ENCODE measurements at places on chromosomes 3 and 15.

- DNase-seq = no peak
Observed at GRCh38 chr3:125440559-125440955, 65.4 kb upstream of the ZNF148 start.

DNA sequence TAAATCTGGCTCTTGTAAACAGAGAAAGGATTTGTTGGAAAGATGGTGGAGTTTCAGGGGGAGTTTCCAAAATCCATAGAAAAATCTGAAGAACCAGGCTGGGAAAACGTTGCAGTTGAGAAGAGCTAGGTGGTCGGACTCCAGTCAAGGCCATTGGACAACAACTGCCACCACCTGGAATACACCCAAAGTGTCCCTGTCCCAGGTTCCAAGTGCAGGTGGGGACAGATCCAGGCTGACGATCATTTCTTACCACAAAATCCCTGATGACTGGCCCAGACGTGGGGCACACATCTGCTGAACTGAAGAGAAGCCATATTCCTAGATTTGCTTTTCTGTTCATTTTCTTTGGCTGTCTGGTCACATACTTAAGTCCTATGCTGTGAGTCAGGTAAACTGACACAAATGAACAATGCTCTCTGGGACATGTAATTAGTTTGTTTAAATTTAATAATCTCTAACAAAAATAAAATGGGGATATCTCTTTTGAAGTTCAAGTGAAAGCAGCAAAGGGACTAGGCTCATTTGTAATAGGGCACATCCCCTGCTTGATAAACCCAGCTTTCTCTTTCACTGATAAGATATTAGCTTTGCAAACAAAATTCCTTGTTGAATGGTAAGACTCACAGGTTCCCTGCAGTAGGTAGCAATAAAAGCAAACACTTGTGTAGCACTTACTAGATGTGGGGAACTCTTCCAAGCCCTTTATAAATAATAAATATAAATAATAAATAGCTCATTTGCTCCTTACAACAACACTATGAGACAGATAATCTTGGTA, 88.5 kb downstream of the MYLK start:
- no peak for DNase-seq

DNA sequence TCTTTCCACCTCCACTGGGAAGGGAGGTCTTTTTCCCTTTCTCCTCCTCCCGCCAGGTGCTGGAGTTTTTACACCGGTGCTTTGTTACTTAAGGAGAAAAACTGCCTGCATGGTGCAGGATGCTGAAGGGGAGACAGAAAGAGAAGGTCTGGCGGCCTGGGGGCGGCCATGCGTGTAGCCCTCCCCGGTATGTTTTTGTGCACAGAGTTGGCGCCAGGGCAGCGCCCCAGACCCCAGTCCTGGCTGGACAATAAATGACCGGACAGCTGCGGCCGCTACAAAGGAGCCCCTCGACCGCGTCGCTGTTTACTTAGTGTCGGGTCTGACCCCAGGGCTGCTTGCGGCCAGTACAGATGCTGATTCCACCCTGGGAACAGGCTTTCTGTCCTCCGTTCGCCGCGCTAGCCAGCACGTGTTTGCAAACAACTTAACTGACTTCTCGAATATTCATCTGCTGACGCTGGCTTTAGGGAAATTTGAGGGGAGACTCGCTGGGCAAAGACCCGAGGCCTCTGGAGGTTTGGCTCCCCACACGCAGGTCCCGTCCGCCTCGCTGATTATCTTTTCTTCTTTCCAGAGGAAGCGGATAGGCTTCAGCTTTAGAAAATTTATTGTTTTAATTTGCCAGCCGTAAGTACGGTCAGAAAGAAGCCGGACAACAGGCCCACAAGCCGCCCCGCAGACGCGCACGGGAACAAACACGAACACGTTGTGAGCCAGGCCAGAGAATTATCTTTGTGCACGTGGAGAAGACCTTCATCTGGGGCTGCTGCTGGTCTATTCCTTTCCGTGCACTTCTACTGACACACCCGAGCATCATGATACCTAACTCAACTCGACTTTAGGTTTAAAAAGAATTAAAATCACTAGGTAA, 46.9 kb downstream of the ZIC4 start:
- no peak for DNase-seq

GRCh38 chr3:105504440-105504951, 137.8 kb downstream of the ALCAM start:
- DNase-seq = no peak

GRCh38 chr15:74375303-74375693, 7.9 kb upstream of the CYP11A1 start:
- DNase-seq = peak; percentile 80

DNA sequence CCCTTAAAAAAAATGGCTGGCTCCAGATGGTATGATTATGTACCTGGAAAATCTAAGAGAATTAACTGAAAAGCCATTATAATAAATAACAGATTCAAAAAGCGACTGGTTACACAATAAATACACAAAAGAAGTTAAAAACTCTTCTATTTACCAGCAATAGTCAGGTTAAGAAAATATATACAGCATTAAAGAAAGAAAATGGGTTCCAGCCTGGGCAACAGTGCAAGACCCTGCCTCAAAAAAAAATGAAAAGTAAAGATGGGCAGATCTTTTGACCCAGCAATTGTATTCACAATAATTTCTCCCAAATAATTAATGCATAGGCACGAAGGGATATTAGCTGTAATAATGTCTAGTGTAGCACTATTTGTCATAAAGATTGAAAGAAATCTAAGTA, 8.7 kb downstream of the TBC1D5 start:
- no peak for DNase-seq

DNA sequence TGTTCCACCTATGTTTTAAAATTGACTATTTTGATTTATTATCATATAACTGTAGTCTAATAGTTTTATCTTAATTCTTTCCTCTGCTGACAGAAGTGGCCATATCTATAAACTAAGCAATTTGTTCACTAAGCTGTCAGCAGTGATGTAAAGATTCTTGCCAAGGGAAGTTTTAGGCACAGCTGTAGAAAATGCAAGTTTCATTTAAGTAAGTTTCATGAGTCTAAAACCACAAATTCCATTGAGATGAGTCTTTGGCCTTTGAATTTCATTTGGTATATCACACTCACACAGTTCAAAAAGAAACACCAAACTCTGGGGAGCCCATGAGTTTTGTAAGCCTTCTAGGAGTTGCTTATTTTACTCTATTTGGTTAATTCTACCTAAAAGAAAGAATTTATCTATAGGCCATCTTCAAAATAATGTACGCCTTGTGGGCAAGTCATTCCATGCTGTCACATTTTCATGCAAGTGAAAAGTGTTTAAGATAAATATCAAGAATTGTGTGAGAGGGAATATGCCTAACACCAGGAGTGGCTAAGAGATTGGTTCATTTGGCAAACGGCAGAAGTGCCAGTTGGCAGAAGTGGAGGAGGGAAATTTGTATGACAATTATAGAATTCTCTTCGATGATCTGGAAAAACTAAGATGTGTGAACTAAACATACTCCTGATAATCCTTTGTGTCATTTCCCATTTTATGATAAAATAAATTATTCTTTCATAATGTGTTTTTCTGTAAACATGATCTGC, 292.9 kb downstream of the ZIC4 start:
- DNase-seq = no peak

DNA sequence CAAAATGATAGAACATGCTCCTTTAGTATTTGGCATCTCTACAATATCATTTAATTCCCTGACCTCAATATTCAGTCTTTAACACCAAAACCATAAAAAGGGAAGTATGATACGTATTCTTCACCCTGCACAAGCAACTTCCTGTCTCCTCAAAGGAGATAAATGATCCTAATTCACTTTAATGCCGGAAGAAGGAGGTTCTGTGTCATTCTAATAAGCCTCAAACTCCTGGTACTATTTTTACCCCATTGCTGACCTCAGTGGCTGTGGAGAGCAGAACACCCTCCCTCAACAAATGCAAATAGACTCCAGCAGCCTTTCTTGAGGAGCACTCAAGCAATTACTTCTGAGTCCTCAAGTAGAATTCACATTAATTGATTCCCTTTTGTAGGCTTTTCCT, 173.3 kb downstream of the TMEM108 start:
- no peak for DNase-seq

- DNase-seq = no peak
Observed at GRCh38 chr3:32577581-32578556, 7.2 kb upstream of the DYNC1LI1 start.

- DNase-seq = no peak
Observed at GRCh38 chr15:49697121-49697520, 76.3 kb downstream of the DTWD1 start.

DNA sequence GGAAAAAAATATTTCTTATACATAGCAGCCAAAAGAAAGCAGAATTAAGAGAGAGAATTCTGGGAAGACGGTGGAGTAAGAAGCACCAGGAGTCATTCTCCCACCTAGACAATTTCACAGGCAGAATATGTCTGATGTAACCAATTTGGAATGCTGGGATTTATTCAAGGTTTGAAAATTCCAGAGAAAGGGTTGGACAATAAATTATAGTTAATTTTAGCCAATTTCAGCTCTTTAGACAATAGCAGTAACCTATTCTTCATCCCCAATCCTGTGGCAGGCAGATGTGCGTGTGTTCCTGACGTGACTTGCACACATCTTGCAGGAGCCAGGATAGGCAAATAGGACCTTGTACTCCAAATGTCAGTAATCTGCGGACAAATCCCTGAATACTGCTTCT, 541.0 kb upstream of the NAALADL2 start:
- DNase-seq = no peak

DNA sequence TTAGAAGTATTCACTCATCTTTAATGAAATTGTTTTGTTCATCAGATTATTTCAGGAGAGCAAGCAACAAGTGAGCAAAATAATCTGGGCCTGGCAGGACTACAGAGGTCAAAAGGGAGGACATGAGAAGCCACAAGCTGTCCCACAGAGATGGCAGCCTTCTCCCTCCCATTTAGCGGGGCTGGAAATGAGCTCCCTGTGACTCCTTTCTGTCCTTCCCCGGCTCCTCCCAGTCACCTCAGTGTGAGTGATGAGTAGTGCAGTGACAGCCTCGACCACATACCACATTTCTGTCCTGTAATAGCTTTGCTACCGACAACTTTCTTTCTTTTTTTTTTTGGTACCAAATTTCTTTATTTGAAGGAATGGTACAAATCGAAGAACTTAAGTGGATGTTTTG, 38.0 kb downstream of the RAB7A start:
- DNase-seq = peak; percentile 15

DNA sequence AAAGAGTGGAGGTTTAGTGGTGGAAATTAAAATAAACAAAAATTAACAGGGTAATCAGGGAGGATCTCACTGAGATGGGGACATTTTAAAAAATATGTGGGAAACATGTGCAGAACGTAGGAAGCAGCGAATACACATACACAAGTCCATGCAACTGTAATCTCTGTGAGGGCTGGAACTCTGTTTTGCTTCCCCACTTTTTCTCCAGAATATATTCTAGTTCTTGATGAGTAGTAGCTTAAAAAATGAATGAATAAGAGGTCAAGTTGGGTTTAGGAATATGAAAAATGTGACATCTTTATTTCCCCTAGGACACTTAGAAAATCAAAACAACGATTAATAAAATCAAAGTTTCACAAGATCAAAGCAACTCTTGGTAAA, 312.2 kb upstream of the ZNF717 start:
- no peak for DNase-seq

DNA sequence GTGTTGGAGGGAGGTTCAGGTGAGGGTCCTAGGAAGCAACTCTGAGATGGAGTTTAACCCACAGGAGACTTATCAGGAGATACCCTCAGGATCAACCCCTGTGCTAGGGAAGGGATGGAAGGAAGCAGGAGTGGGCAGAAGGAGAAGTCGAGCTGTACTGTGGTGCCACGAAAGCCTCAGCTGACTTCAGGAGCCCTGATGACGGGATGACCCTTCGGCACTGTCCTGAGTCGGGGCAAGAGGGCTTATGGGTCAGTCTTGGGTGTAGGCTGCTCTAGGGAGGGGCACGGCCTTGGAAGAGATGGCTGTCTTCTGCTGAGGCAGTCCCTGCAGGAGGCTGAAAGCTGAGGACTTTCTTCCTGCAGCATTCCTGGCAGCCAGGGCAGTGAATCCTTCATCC, 7.7 kb downstream of the CLEC3B start:
- DNase-seq = no peak

GRCh38 chr3:19559724-19560442, 374.1 kb downstream of the EFHB start:
- no peak for DNase-seq

- DNase-seq = no peak
Observed at GRCh38 chr3:14188041-14188754, 9.6 kb downstream of the LSM3 start.

DNA sequence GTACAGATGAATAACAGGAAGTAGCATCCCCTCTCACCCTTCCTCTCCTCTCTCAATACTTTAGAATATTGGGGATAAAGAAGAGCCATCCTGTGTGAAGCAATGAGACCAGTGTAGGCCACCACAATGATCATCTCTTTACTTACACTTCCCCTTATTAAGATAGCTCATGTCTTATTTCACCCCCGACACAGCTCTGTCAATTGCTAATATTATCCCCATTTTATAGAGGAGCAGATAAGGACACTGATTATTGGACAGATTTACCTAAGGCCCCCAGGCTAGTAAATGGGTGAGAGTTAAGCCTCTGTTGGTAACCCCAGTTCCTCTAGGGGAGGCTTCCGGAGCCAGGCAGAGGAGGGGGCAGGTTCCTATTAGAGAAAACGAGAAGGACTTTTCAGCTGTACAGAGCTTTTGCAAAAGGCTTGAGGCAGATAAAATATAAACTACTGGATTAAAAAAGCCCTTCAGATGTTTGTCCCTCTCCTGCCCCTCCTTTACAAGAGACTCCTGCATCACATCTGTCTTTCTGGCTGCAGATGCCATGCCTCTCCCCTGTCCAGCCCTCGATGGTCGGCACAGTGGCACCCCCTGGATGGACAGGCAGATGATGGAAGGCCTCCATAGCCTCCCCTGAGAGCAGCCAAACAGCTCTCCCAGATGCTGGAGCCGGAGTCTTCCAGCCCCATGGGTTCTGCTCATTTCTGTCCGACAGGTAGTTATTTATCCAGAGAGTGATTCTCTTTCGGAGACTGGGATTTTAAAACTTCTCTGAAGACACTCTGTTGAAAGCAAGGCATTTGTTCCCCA, 49.4 kb upstream of the LCTL start:
- no peak for DNase-seq

DNA sequence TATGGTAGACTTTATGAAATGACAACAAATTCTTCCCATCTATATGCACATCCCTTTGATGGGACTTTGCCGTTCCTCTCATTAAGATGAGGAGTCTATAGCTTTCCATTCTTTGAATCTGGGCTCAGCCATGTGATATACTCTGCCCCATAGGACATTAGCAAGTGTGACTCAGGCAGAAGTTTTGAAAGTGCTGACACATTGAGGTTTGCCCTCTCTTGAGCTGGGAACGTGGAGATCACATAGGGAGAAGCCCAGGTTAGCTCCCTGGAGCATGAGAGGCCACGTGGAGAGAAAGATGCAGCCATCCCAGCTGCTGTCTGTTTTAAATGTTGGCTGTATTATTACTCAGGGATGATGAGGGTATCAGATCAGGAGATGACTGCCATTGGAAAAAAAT, 67.7 kb upstream of the OXTR start:
- DNase-seq = no peak

DNA sequence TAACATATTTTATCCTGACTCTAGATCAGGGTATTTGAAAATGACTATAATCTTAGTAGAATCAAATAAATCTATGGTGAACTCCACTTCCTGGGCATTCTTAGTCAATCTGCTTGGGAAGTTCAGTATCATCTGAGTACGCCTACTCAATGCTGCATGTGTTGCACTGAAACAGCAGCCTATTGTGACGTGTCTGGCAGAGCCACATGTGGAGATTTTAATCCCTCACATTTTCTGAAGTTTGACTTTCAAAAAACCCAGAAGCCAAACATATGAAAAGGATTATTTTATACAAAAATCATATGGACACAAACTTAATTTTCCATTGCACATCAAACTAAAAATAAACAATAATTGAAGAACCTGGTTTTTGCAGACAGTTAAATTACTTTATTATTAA, 798.3 kb downstream of the ROBO1 start:
- no peak for DNase-seq
